ENCODE measurements at places on chromosomes 6 and 20.

DNA sequence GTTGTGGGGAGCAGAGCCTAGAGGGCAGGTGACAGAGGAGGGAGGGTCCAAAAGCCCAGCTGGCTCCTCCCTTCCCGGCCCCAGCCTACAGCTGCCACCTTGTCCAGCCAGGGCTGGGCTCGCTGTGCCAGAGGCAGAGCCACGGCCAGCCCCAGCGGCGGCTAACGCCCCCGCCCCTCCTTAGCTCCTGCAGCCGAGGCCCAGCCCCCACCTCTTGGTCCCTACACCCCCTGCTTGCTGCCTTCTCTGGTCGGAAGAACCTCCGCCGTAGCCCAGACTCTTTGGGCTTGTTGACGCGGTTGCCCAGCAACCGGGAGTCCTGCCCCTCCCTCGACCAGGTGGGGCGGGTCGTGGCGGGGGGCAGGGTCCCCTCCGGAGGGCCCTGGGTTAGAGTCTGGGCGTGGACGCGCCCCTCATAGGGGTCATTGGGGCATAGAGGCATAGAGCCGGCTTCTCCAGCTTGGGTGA, 521 bp upstream of the LKAAEAR1 start:
- DNase-seq = no peak

DNA sequence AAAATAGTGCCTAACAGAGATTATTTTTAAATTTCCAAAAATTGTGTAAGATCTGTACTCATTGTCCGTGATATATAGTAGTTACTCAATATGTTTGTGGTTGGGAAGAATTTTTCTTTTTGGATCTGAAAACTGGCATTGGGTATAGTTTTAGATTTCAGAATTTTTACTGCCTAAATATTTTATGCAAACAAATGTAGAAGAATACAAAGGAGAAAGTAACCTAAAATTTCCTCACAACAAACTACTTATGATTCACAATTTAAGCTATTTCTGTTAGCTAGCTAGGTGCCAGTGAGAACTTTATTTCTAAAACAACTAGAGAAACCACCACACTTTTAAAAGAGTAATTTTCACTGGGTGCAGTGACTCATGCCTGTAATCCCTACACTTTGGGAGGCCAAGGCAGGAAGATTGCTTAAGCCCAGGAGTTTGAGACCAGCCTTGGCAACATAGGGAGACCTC, 38.8 kb downstream of the SESN1 start:
- no peak for DNase-seq

DNA sequence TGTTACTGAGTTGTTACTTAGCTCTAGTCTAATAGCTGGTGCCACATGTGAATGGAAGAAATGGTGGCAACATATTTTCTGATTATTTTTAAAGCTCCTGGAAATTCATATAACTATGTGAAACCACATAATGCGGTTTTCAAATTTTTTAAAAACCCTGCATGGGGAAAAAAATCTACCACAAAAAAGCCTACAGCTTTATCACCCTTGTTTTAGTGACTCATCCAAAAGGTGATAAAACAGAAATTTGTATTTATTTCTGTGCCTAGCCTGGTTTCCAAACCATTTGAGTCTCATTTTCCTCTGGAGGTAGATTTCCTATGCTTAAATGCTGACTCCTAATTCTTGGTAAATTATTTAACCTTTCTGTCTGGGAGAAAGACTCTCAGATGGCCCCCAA, 5.4 kb upstream of the FBXO30 start:
- no peak for DNase-seq

GRCh38 chr20:18011482-18011881, 42.7 kb downstream of the MGME1 start:
- DNase-seq = no peak

DNA sequence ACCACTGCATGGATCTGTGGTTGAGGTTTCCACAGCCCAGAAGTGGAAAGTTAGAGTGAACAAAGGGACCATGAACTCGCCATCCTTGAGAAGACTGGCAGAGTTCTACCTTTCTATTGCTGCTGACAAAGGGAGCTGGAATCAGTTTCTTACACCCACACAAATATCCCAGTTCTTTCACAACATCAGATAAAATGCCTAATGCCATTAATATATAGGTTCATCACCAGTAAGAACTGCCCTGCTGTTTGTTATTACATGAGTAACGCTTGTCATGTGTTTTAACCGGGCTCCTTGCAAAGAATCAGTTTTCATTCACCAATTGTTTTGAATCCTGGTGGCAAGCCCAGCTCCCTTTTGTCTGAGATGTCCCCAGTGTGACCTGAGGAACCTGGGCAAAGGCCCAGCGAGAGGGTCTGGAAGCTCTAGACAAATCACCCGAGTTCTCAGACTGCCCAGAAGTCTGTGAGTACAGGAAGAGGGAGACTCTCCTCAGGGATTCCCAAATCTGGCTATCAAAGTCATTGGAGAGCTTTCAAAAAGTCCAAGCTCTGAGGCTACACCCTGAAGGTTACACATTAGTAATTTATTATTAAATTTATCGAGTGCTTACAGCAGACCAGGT, 7.5 kb upstream of the CD164 start:
- no peak for DNase-seq

- no peak for DNase-seq
These were observed 37.3 kb downstream of the PYGB start for GRCh38 chr20:25285091-25285647.

DNA sequence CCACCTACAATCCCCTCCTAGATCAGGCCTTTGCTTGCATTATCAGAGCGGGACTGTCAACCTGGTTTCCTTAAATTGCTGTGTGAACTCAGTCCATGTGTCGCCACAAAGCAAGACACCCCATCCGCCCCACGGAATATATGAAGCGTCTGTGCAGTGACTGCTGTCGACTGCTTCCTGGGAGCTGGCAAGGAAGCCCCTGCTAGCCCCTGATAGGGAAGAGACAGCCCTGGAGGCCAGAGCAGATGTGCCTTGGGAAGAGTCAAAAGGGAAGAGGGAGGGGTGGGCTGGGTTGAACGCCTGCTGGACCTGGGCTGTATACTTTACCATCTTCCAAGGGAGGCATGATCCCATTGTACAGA, 44.1 kb upstream of the APCDD1L start:
- no peak for DNase-seq

- DNase-seq = no peak
These were observed 154.6 kb downstream of the ADAT2 start for GRCh38 chr6:143295932-143296331.

GRCh38 chr20:17870086-17870740, 98.4 kb downstream of the SNX5 start:
- DNase-seq = no peak

- DNase-seq = no peak
These were observed 20.4 kb downstream of the VNN1 start for GRCh38 chr6:132693478-132693877.

DNA sequence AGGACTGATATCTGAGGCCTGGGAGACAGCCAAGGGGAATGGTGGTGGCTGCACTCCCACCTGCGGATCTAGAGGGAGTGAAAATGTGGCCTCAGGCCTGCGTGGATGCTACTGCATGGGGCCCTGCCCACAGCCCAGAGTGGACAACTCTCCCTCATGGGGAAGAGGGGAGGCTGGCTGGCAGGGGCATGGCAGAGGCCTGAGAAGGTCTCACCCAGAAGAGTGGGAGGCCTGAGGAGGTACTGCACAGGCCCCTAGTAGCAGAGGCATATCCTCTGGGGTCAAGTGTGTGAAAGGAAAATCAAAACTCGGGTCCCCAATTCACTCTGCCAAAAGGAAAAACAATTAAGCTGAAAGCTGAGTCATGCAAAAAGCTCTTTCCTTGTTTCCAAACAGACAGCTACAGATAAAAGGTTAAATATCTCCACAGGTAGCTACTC, 158.2 kb downstream of the AKAP7 start:
- DNase-seq = no peak

DNA sequence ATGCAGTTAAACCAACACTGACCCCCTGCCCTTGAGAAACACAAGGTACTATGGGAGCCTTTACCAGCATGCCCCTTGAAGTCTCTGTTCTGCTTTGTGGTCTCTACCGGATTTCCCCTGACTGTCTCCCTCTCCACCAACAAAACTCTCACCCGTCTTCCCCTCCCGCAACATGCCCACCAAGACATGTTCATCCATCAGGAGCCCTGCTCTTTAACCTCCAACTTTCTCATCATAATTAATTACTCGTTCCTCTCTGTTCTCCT, 1.1 kb downstream of the ZNF165 start:
- DNase-seq = no peak

DNA sequence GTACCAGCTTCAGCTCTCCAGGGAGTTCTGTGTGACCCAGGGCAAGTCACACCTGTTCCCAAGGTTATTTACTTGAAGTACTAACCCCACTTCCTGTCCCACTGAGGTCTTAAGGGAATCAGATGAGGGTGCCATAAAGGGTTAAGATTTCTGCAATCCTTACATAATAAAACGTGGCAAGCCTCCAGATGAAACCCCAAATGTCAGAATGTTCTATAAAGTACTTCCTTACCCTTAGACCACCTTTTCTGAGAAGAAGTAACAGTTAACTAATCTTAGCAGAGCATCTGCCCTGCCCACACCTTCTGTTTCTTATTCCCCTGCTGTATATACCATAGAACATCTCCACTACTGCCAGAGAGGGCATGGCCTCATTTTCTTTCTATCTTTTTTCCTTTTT, 6.0 kb upstream of the AVP start:
- no peak for DNase-seq

DNA sequence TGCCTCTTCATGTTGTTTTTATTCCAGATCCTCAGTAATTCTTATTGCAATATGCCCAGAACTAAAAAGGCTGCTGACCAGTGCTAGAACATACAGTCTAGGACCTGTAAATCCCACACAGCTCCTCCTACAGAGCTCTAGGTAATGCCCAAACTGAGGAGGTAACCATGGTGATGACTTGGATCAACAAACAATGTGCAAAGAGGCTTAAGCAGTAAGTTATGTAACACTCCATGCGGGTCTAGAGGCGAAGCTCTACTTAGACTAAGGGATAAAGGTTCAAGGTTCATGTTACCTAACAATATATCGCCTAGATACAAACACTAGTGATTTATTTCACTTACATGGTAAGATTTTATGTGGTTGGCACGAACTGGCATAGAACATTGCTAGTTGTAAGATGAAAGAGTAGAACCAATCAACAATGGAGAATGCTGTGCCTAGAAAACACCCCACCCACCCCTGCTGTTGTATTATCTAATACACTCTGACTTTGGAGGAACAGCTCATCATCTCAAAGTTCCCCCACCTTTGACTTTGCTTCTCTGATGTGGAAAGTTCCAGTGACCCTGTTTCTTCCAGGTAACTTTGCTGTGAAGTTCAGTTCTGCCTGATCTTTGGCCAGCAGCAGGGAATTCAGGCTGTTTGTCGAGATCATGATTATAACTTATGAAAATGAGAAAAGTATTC, 242.4 kb downstream of the ALDH8A1 start:
- no peak for DNase-seq

GRCh38 chr6:124995131-124995530, 32.9 kb downstream of the RNF217 start:
- no peak for DNase-seq

DNA sequence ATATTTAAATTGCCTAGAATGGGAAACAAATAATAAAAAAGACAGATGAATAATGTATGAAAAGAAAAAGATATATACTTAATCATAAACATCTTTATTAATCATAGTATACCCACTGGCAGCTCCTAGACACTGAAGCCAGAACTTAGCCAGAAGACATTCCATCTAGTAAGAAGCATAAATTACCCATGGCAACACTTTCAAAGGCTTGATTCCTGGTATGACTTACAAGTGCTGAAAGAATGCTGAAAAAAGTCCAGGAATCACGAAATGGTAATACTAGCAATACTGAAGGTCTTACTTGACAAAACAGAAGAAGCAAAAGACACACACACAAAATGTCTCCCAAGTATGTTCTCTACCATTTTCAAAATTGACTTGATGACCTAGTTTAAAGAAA, 38.0 kb downstream of the RWDD2A start:
- no peak for DNase-seq

GRCh38 chr6:44135173-44135758, 7.9 kb downstream of the TMEM63B start:
- DNase-seq = no peak

- DNase-seq = no peak
These were observed 822 bp downstream of the RAB22A start for GRCh38 chr20:58310291-58310782.

GRCh38 chr6:166251655-166252054, 56.5 kb downstream of the PRR18 start:
- DNase-seq = no peak

DNA sequence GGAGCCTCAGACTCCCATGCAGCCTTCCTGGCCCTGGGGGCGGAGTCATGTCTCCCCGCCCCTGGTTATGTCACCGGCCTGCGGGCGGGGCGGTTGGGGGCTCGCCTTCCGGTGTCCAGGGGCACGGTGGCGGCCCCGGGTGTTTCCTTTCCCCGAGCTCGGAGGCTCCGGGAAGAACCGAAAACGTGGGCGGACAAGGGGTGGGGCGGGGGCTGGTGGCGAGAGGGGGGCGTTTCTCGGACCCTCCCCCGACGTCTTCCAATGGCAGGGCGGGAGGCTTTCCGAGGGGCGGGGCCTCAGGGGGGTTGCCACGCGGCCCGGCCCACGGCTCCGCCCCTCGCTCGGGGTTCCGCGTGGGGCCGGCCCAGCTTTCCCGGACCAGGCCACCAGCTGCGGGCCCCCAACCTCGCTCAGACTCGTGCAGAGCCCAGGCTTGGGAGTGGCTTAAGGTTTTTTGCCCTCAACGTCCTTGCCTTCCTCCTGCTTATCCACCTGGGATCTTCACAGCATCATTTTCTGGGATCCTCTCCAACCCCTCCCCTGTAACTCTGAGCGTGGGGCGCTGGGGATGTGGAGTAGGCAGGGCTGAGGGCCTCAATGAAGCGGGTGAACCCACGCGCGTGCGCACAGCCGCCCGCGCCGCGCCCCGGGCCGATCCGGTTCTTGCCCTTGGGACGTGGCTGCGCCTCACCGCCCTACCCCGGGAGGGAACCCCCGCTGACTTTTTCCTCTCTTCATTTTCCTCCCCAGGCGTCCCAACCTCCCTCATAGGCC, 2.1 kb upstream of the NRN1 start:
- no peak for DNase-seq

GRCh38 chr6:111817451-111818120, 55.7 kb downstream of the FYN start:
- peak; percentile 92 for DNase-seq

GRCh38 chr6:11237956-11238355, 5.5 kb upstream of the NEDD9 start:
- DNase-seq = no peak

DNA sequence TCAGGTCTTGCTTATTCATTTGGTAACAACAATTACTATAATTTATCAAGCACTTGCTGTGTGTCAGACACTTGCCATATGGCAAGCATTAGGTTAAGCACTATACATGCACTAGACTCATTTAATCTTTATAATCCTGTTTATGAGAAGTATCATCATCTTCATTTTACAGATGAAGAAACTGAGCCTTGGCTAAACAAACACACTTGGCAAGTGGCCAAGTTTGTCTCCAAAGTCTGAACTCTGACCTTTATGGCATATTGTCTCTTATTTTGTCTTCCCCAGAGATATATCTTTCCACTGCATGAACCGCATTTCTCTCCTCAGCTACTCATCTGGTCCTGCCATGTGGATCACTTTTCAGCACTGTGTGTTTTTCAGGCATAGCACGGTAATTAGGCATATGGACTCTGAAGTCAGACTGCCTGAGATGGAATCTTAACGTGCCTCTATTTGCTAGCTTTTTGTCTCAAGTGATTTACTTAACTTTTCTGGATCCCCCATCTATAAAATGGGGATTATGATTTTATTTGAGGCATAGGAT, 4.7 kb downstream of the ADGRF5 start:
- DNase-seq = no peak
